ENCODE measurements at places on chromosomes 11 and 22.
A peak's percentile ranks its signal among the peaks of the same experiment; 100 is the strongest.

DNA sequence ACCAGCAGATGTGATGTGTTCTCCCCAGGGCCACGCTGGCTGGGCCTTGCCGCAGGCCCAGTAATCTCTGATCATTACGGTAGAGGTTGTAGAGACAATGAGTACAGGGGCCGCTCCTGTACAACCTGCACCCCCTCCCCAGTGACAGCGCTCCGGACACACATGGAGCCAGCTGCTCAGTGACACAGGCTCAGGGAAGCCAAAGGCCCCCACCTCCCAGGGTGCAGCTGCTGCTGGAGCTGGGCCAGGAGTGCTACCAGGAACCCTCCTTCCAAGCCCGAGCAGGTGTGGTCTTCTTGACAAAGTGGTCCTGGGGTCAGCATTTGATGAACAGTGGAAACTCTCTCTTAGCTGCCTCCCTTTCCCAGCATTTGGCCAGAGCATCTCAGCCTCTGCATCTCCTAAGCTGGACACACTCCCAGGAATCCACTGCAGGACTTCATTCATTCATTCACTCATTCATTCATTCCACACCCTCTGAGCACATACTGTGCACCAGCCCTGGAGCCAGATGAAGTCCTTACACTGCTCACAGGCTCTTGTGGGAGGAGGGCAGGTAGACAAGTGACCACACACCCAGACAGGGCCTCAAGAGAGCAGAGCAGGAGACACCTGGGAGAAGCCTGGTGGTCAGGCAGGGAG lies 49.6 kb upstream of the MPEG1 start:
- DNase-seq: no peak

GRCh38 chr22:46617207-46617985 lies 2.8 kb upstream of the GRAMD4 start:
- DNase-seq: no peak

DNA sequence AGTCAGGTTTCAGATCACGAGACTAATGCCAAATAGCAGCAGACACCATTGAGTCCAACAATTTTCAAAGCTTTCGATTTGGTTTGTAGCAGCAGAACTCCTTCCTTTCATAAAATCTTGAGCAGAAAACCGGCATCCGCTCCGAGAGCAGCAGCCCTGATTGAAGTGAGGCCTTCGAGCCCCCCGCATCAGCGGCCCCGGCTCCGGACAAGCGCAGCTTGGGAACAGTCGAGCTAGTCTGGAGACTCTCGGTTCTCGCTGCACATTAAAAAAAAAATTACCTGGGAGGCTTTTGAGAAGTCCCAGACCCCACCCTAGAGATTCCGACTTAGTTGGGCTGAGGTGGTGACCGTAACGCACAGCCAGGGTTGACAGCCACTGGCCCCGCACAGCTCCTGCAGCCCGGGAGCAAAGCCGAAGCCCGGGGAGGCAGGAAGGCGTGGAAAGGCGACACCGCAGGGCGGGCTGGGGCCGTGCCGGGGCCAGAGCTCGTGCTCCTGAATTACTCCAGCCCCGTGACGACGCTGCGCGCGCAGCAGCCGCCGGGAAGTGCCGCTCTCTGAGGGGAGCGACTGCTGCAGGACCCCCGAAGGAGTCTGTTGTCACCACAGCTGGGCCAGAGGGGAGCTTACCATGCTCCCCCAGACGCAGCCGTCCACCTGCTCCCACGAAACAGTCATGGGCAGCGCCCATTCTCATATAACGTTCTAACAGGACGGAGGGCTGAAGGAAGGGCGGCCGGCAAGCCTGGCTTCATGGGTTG lies 57.8 kb downstream of the SPATA19 start:
- no peak for DNase-seq

- no peak for DNase-seq
Observed at GRCh38 chr11:64687643-64688533, 35.1 kb downstream of the NRXN2 start.

DNA sequence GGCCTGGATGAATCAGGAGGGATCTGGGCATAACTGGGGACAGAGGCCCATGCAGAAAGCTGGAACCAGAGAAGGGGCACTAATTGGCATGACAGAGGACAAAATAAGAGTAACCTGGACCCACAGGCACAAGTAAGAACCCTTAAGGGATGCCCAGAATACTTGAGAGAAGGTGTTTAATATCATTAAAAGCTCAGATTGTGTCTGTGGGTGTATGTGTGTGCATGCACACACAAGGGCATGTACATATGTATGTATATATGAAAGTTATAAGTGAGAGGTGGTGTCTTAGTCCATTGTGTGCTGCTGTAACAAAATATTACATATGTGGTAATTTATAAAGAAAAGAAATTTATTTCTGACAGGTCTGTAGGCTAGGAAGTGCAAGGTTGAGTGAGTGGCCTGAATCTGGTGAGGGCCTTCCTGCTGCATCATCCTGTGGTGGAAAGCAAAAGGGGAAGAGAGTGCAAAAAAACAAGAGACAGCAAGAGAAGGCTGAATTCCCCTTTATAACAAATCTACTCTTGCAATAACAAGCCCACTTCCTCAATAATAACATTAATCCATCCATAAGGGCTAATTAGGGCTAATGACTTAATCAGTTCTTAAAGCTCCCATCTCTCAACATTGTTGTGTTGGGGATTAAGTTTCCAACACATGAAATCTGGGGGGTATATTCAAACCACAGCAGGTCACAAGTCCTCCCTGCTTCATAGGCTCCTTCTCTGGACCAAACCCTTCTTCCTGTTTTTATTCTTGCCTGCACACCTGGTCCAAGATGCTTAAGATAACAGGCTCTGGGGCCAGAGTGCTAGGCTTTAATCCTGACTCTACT lies 68.3 kb upstream of the POU2AF2 start:
- peak; percentile 20 for DNase-seq

GRCh38 chr22:49738006-49738405 lies 89.7 kb downstream of the BRD1 start:
- no peak for DNase-seq

- no peak for DNase-seq
Observed at GRCh38 chr11:123704341-123704740, 37.1 kb downstream of the ZNF202 start.

GRCh38 chr11:1778141-1778911 lies 14.6 kb upstream of the CTSD start:
- DNase-seq: peak; percentile 58

- DNase-seq: no peak
Observed at GRCh38 chr11:44555031-44555800, 10.2 kb upstream of the CD82 start.

DNA sequence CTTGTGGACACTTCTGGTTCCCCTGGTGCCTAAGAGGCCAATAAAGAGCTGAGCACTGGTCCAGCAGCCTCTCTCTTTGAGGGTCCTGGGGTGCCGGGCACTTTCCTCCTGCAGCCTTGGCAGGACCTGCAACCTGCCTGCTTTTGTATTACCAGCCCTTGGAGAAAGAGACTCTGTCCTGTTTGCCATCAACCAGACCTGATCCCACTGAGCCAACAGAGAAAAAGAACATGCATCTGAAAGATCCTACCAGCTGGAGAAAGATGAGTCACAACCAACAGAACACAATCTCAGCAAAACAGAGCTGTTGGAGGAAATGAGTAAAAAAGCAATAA lies 321.0 kb downstream of the DDX10 start:
- DNase-seq: no peak

DNA sequence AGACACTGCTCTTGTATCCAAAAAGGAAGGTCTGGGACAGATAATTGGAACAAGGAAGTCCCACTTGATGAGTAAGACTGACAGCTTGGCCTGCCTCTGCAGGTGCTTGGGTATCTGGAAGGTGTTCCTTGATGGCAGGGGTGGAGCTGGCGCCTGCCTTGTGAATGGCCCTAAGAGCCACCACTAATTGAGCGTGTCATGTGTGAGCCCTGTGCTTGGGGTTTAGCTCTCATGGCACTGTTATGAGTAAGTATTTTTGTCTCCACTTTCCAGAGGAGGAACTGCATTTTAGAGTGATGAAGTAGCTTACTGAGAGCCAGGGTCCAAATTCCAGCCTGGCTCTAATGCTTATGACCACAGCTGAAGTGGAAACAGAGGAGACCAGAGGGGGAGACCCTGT lies 71.2 kb upstream of the NECTIN1 start:
- DNase-seq: no peak

DNA sequence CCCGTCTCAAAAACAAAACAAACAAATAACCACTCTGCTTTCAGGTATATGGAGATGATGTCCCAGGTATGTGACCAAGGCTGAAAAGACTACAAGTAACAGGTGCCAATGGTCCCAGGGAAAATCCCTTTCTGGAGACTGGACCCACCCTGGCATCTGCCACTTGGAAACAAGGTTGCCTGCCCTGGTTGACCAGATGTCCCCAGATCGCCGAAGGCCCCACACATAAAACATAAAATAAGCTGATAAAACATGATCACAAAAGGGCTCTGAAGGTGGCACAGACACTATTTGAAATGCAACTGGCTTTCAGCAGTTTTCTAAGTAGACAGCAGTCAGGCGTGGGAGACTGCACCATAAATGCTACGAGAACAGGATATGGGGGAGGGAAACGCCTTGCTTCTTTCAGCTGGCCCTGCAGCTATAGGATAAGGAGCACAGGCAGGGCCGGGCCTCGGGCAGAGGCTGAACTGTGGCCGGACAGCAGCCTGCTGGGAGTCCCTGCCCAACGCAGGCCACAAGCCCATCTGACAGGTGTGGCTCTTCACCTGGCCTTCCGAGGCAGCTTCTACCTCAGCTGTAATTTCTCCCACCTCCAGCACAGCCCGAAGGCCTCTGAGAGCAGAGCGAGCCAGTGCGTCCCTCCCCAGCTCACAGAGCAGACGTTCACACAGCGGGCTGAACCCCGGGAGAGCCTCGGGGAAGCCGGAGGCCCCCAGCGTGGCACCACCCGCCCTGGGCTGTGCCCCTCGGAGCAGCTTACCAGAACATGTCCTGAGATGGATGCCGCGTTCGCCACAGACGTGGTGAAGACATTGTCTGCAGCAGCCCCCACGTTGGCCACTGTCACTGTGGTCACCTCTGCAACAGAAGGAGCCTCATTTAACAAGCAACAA lies 4.0 kb downstream of the DEAF1 start:
- DNase-seq: peak; percentile 49

GRCh38 chr11:130778705-130779104 lies 137.6 kb downstream of the SNX19 start:
- DNase-seq: no peak

DNA sequence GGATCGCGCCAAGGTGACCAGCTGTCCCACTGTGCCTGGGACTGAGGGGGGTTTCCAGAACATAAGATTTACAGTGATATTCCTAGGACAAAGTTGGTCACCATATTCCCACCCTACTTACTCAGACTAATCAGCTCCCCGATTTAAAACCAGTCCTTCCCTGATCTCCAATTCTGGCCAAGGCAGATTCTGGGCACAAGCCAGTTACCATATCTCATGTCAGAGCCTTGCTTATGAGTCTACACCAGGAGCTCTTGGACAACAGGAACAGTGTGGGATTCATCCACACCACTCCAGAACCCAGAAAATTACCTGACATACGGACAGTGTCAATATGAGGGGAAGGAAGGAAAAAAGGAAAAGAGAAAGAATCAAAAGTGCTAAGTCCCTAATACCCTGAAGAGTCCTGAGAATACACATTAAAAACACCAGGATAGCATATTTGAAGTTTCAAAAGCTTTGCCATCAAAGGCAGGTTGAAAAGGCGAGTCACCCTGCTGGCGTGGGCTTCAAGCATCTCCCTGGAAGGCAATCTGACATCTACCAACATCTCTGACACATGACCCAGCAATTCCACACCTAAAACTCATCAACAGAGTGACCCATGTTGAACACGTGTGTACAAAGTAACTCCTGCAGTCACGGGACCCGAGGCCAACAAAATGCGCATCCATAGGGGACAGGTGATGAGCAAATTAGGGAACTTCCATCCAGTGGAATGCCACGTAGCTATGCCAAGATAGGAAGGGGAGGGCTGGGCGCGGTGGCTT lies 8.0 kb upstream of the IL2RB start:
- no peak for DNase-seq

DNA sequence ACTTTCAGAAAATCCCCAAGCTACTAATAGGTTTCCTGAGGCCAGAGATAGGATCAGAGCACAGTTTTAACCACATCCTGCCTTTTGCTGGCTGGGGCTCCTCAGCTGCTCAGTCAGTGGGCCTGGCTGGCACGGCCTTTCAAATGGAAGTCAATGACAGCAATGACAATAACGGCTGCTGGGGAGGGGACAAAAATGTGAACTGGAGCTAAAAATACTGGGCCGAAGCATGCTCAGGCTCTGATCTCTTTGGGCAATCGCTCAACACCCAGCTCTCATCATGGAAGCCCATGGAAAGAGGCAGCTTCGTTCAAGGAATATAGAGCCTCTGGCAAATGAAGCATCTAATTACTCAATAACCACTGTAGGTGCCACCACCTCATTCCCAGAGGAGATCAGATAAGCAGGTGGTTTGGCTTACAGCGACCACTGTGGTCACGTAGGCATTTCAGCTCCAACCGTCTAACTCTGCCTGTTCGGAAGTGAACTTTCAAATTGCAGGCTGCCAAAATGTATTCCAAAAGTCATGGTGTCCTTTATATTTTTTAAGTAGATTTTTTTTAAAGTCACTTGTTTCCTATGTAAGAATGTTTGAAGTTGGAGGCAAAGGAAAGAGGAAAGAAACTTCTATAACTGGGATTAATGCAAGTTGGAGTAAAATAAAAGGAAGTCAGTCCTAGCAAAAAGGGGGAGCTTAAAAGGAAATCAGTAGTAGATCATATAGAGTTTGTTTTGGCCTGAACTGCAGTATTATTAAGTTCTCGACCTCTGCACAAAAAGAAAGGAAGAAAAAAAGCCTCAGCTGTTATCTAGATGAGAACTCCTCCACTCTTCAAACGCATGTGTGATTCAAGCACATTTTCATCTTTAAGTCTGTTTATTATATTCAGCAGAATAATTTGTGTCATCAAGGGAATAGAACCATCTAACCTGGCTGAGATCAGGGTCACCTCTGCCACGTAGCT lies 14.1 kb downstream of the WT1 start:
- DNase-seq: peak; percentile 95
